ENCODE measurements at places on chromosomes 12 and 14.

DNA sequence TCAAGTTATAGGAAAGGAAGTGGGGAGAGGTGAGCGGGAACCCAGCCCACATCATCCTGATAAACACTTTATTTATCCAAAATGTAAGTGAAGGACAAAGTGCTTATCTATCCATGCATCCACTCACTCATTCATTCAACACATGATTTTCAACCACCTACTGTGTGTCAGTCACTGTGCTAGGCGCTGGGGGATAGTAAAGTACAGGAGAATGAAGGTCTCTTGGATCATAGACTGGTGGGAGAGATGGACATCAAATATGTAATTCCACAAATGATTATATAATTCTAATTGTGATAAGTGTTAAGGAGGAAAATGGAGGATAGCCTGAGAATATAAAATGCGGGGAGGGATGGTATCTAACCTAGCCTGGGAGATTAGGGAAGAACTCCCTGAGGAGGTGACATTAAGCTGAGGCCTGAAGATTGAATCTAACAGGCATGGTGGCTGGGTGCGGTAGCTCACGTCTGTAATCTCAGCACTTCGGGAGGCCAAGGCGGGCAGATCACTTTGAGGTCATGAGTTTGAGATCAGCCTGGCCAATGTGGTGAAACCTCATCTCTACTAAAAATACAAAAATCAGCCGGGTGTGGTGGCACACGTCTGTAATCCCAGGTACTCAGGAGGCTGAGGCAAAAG, 41.3 kb upstream of the CHST11 start:
- DNase-seq = no peak

DNA sequence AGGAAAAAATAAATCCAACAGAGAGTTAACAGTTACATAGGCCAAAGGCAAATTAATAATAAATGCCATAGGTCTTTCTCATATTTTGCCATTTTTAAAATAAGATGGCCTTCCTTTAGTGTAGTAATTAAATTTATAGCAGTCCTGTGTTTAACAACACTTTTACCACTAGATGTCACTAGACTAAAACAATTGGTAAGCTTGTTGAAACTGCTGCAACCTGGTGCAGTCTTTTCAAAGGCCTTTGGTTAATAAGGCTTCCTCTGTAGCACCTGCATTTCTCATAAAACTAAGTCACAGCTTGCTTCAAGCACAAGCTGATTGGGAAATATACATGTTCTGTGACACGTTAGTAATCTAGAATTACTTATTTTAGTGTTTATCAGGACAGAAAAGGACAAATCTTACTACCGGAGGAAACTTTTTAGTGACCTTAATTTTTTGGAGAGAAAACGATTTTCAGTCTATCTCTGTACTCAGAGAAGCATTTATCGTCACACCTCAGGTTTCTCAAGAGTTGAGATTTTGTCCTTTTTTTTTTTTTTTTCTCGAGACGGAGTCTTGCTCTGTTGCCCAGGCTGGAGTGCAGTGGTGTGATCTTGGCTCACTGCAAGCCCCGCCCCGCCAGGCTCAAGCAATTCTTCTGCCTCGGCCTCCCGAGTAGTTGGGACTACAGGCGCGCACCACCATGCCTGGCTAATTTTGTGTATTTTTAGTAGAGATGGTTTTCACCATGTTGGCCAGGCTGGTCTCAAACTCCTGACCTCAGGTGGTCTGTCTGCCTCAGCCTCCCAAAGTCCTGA, 20.0 kb downstream of the BORCS5 start:
- peak; percentile 58 for DNase-seq

- DNase-seq = no peak
Observed at GRCh38 chr14:33332497-33332896, 393.8 kb downstream of the NPAS3 start.

DNA sequence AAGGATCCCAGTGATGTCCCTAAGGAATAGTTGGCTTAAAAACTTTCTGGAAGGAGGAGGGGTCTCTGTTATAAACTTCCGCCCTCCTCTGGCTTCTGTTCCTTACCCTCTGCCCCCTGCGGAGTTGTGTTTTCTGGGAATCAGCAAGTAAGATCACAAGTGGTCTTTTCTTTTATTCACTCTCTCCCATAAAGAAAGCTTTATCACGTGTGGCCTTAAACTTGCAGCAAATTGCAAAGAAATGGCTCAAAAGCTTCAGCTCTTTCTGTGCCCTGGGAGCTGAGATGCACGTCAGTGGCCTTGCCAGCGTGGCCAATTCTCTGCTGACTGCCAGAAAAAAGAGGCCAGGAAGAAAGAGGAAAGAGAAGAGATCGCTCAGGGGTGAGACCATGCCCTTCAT, at the start of gene SLCO1C1:
Gene SLCO1C1, plus strand, starts transcription at position 101 of the 400 bp plus-strand sequence. CDS start 4,245 bp downstream, outside the sequence.
- DNase-seq = no peak

DNA sequence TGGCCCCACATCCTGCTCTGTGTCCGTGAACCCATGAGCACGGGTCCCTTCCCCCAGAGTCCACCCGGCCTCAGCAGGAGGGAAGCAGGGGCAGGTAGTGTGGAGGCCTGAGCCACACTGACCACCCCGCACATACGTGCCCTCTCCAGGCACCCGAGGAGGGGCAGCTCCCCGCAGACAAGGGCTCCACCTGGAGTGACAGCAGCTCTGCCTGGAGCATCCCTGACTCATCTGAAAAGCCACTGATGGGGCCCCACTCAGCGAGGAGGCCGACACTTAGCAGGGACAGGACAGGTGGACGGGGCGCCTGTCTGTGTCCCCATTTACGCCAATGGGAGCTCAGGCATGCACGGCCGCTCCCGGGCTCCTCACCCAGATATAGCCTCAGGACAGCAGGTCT, 237.6 kb upstream of the SFSWAP start:
- DNase-seq = no peak

- DNase-seq = no peak
Observed at GRCh38 chr12:30930238-30930637, 3.7 kb downstream of the TSPAN11 start.

- DNase-seq = no peak
Observed at GRCh38 chr12:93808169-93808899, 131.2 kb downstream of the CRADD start.

DNA sequence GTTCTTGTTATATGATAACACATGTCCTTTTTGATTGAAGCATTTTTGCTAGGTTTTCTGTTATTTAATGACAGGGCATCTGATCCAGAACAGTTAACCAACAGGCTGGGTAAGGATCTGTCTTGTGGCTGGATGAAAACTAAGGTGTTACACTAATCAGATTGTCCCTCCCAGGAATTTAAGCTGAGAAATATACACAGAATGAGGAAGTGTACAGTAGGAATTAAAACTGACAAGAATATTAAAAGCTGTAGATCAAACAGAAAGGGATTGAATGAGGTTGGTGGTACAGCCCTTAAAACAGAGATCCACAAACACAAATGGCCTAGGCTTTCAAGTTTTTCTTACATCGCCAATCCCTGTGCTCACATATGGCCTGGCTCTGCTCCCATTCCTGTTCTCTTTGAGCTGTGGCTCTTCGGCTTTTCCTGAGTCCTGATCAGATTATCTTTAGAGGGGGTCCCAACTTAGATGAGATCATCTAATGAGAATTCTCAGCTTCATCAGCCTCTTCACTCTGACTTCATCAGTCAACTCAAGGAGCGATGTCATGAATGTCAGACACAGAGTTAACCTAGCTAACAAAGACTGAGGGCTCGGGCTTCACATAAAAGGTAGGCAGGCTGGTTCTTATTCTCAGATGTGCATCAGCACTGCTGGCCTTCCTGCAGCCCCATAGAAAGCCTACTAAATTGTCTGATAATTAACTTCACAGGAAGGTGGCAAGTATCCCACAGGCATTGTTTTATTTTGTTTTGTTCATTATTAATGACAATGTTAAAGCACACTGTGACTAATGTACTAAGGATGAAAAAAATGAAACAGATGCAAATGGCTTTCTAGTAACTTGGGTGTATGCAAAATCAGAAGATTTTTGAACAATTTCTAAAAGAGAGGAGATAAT, 11.4 kb downstream of the PYGL start:
- peak; percentile 13 for DNase-seq

- DNase-seq = no peak
Observed at GRCh38 chr12:112370199-112370598, 12.0 kb downstream of the HECTD4 start.

DNA sequence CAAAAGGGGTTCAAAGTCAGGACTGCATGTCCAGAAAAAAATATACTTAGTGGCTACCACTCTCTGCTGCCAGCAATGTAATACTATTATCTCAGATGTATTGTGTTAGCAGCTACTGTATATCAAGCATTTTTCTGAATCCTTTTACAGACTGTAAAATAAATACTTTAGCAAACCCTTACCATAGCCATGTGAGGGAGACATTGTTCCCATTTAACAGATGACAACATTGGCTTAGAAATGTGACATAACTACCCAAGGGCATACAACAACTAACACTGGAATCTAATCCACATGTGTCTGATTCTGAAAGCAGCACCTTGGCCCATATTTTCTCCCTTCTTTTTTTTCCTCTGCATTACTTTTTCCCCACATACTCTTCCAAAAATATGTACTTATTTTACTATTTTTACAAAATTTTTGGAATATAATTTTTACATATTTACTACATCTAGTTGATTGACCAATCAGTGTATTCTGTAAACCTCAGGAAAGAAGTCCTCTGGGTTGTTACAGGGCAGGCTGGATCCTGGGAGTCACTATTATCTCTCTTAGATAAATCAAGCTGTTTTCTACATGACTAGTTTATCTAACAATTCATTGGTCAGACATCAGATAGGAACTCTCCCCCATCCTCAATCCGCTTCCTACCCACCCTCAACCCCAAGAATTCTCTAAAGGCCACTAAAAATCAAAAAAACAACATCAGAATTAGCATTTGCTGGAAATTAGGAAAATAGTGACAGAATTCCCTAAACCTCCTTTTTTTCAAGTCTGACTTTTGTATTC, 154.1 kb downstream of the BTG1 start:
- peak; percentile 5 for DNase-seq

DNA sequence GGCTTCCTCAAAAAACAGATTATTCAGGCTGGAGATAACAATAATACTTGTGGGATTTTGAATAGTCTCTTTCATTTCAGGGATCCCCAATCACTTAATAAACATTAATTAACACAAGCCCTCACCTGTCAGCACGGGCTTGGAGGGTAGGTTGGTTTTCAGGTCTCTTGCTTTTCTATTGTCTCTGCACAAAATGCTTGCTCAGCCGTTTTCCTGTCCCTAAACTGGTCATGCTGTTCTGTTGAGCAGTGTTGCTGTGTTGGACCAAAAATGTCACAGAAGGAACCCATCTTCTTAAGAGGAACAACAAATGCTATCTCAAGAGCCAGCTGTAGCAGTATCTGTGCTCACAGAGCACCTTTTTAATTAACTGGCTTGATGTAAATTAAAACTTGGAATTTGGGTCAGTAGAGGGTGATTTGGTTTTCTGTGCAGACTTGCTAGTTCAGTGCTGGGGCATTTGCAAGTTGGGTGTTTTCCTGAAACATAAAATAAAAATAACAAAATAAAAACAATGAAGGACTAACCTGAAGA, 231.8 kb upstream of the CRY1 start:
- no peak for DNase-seq

DNA sequence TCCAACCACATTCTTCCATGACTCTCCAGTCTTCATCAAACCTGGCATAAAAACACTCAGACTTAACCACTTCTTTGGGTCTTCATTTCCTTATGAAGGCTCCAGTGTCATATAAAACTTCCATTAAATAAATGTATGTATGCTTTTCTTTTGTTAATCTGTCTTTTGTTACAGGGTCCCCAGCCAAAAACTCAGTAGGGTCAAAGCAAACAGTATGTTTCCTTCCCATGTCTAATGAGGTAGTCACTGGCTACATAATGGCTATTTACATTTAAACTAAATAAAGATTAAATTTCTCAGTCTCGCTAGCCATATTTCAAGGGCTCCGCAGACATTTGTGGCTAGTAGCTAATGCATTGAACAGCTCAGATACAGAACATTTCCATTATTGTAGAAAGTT, 40.1 kb upstream of the STAB2 start:
- DNase-seq = no peak

DNA sequence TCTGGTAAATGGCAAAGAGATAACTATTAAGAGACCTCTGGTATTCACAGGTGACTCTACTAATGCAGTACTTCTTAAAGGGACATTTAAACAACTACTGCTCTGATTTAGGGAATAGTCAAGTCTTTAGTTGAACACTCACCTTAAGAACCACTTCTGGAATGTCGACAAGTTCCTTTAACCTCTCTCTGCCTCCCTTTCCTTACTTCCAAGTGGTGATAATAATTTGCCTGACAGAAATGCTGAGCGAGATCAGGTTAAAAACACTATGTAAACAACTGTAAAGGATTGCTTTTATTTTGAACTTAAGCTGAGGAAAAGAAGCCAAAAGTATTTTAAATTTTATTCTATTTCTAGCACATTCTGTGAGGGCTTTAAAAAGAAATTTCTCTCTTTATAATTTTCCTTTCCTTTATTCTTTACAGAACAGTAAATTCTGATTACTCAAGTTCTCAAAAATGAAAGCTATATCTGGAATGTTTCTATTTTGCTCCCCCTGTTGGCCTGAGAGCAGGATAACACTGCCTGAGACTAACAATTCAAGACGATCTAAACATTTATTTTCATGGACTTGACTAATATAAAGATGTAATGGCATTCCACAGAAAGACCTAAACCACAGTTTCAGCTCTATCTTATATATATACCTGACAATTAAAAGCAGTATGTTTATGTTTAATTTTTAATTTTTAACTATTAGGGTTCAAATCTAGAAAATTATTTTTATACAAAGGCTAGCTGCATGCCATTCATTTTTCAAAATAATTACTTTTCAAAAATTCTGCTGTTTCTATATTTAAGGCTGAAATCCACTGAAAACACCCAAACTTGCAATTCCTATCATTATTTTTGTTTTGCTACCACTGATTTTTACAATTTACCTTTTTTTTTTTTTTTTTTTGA, 29.2 kb downstream of the ZCCHC8 start:
- DNase-seq = peak; percentile 81

- DNase-seq = no peak
Observed at GRCh38 chr14:86858031-86858430, 1135.0 kb downstream of the GALC start.

GRCh38 chr14:99753225-99754140, 39.7 kb upstream of the EML1 start:
- no peak for DNase-seq

- no peak for DNase-seq
Observed at GRCh38 chr12:2606186-2606910, 188.4 kb upstream of the FKBP4 start.

- DNase-seq = no peak
Observed at GRCh38 chr14:74402401-74403251, 23.4 kb downstream of the SYNDIG1L start.

GRCh38 chr14:69214393-69214792, 23.1 kb downstream of the EXD2 start:
- no peak for DNase-seq

- DNase-seq = no peak
Observed at GRCh38 chr14:92922155-92922735, 705 bp upstream of the CHGA start.

DNA sequence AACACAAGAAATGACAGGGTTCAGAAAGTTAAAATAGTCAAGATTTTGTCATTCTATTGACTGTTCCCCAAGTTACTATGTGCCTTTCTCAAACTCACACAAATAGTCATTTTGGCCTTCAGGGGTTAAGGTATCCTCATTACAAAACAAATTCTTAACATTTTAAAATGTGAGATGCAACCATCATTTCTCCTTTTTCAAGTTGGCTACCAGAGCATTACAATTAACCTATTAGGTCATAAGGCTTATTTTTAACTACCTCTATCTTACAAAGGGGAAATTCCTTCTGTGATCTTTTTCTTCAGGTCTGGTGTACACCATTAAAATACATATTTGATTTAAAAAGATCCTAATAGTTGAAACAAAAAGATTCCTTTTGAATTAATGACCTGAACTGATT, 61.2 kb downstream of the SLC38A1 start:
- DNase-seq = no peak

Data from Kasumi-1 (cell line).